Stimulated activated CD4-positive, alpha-beta T cell treated with anti-CD3 and anti-CD28 coated beads, Interleukin-2, amount 100 ng/mL, for 4 hours (primary cell): ENCODE measurements at places on chromosomes 12 and 14.

DNA sequence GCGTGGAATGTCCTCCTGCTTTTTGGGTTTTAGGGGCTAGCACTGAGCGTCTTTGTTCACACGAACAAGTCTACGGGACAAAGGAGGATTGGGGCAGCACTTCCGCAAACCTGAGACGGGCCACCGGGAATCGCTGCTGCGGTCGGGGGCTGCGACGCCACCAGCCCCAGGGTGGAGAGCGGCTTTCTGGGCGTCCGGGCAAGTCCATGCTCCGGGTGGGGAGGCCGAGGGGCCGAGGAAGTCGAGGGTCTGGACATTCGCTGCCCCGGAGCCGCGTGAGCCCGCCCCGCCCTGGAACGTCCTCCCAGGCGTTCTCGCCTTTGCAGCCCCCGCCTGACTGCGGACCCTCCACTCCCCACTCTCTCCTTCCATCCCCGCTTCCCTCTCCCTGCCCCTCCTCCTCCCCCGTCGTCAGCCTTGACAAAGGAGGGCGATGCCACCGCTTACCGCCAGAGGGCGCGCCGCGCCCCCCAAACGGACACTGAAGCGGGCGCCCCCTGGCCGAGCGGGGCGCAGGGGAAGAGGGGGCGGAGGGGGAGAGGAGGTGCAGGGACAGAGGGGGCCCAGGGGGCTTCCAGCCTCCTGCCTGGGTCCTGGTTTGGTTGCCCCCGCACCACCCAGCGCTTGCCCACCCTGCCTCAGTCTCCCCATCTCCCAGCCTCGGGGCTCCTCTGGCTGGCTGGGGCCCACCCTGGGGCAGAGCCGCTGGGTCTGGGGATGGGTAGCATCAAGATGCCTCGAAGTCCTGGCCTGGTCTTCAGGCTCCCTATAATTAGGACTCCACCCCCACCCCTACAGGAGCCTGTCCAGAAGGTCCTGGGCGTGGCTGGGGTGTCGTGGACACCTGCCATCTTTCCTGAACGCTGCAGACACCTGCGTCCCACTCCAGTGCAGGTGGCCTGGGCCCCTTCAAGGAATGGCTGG lies 39.1 kb upstream of the INF2 start:
- peak; percentile 50 for DNase-seq

GRCh38 chr14:50340045-50340444 lies 27.9 kb downstream of the DMAC2L start:
- DNase-seq, result no peak

- DNase-seq, result no peak
Observed at GRCh38 chr12:51432921-51433320, 8.3 kb downstream of the SLC4A8 start.

DNA sequence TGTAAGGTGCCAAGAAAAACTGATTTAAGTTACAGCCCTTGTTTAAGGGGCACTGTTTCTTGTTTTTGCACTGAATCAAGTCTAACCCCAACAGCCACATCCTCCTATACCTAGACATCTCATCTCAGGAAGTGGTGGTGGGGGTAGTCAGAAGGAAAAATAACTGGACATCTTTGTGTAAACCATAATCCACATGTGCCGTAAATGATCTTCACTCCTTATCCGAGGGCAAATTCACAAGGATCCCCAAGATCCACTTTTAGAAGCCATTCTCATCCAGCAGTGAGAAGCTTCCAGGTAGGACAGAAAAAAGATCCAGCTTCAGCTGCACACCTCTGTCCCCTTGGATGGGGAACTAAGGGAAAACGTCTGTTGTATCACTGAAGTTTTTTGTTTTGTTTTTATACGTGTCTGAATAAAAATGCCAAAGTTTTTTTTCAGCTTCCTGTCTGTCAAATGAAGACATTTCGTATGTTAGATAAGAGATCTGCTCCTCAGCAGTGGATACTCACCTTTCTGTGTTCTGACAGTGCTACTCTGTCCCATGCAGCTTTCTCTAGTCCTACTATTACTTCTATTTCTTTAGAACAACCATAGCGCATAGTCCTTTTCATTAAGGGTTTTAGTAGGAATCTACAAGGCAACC lies 1.2 kb upstream of the PA2G4 start:
- DNase-seq, result no peak

DNA sequence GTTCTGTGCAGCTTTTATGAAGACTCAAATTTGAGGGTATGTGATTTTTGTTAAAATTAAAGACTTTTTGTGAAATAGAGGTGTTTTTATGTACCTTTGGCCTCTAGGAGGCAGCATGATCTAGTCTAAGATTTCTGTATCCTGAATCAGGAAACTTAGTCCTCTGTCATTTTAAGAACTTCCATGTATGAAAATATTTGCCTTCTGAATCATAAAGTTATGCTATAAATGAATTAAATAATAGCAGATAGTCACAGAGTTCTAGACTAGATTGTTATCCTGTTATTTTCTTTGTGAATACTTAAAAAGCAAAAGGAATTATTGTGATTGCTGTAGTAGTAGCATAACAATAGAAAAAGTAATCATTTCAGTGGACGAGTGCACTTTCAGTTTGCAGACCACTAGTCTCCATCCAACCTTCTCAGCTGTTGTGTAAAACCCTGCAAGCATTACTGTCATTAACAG lies 56.3 kb downstream of the FGD4 start:
- DNase-seq, result no peak

GRCh38 chr12:92674500-92674899 lies 28.3 kb upstream of the PLEKHG7 start:
- DNase-seq, result no peak
